ENCODE measurements at places on chromosomes 3 and 15. TPM values are rescaled to one million over a fixed set of nuclear protein-coding genes. Genes with fewer than 3 reads are reported as not detected.

DNA sequence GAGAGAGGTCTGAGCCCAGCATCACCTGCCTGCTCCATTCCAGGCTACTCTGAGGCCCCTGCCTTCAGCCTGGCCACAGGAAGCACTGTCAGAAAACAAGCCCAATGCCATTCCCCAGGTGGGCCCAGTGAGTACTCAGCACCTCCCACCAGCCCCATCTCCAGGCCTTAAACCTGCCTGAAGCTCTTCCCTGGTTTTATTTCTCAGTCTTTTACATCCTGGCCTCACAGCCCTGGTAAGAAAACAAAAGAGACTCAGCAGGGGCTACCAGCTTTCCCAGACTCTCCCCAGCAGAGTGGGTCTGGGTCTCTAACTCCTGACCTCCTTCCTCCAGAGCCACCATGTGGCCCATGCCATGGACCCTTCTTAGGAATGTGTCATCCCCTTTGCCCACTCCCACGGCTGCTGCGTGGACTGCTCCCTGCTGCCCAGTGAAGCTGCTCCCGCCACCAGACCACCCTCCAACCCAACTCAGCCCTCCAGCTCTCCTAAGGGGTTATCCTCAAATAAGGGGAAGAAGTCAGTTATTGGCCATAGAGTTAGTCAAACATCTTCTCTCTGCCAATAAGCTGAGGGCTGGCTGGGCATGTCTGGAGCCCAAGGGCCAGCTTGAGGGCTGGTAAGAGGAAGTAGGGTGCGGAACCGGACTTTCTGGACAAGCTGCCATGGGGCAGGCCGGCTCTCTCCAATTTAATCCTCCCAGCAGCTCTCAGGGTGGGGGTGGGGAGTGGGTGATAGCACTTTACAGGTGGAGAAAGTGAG lies 116.7 kb upstream of the LINGO1 start:
- DNase-seq: no peak

Gene PRR20G
- total RNA-seq: not detected

DNA sequence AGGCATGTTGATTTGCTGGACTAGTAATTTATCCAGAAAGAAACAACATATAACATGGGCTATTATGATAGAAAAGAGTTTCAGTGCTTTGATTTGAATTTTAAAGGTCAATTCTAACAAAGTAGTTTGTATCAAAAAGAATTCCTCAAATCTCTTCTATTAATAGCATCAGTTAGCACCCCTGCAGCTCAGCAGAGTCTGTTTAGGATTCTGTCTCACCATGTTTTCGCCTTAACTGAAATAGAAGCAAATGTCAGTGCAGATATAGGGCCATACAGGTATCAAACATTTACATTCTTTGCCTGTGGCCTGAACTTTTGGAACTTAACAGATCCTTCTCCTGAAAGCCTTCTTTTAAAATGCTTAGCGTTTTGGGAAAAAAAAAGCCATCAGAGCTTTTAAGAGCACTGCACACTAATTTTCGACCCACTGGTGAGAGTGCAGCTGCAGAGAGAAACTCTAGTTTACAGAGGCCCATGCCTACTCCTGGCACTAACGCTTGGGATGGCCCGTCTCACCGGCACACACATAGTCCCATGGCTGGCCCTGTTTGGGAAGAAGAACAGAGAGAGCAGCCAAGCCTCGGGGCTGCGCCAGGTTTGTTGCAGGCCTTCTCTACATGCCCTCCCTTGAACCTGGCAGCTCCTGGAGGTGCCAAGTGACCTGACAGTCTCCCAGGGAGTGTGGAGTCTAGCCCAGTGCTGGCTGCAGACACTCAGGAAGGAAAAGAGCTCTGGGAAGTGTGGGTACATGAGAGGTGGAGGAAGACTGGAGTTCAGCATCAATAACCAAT lies 9.9 kb upstream of the PAQR9 start:
- peak; percentile 55 for DNase-seq

DNA sequence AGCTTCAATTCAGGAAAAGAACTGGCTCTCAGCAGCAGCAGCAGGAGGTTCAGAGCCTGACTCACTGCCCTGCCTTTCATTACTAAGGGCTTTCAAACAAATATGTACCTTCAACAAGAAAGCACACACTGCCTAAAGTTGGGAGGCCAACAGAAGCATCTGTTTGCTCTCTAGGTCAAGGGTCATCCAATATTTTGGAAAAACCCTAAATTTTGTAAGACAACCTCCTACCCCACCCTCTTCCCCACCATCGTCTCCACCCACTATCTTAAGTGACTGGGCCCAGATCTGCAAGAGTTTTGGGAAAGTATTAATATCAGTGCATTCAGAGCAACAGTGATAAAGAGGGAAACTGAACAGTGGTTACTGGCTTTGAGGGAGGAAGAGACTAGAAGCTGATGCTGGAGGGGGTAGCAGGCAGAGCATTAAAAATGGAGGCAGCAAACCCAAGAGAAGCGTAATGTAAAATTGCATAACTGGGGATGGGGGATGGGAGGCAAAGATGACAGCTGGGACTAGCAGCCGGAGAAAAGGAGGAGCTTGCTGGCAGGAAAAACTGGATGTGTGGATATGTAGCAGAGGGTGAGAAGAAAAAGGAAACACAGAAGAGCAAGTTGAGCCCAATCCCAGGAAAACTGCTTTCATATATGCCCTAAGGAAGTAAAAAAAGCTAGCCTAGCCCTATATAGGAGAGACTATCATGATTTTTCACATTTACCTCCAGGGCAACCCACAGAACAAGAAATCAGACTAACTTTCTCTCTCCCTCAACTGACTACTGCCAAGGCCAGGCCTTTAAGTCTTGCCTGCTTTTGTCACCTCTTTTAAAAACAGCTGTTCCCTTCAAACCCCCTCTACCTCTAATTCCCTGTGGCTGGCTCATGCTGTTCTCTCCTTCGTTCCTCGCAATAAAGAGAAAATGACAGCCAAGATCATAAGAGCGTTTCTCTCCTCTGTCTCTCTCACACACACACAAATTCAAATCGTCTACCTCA lies 31.4 kb downstream of the NPTN start:
- peak; percentile 33 for DNase-seq

GRCh38 chr3:76958274-76958673 lies 81.6 kb upstream of the ROBO2 start:
- no peak for DNase-seq

Gene BLM
- 14.9 TPM for total RNA-seq

- DNase-seq: no peak
Measured at GRCh38 chr3:68436619-68437401, 495.5 kb downstream of the TAFA4 start.

Gene HTR3E
- total RNA-seq: not detected

- no peak for DNase-seq
Measured at GRCh38 chr15:85993116-85993515, 86.6 kb upstream of the AGBL1 start.

- no peak for DNase-seq
Measured at GRCh38 chr3:33942483-33943150, 144.2 kb downstream of the PDCD6IP start.

- DNase-seq: peak; percentile 95
Measured at GRCh38 chr3:184017672-184018423, at the start of gene ABCC5. TSS of gene ABCC5 (minus strand) at chr3:184017884. CDS start at chr3:184014392, 3,492 bp downstream.

GRCh38 chr15:92051716-92052115 lies 198.2 kb downstream of the SLCO3A1 start:
- DNase-seq: no peak

GRCh38 chr15:70292076-70292760 lies 194.5 kb upstream of the TLE3 start:
- DNase-seq: no peak

GRCh38 chr15:90820481-90820880 lies 47.9 kb upstream of the FURIN start:
- no peak for DNase-seq

Gene DZIP3
- 15.0 TPM for total RNA-seq

DNA sequence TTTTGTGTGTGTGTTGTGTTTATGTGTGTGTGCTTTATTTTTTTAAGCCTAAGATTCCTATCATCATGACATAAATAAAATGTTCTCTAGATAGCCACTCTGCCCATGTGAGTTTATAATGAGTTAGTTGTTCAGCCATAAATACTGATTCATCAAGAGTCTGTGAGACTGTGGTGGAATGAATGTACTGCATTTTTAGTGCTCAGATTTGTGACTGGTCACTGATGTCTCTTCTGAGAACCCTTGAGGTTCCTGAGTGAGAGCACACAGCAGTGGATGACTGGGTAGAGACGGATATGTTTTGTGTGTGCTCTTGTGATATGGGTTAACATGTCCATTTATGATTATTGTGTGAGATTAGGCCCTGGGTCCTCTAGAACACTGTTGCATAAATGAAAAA lies 51.2 kb downstream of the SETD5 start:
- DNase-seq: no peak

Gene LDHAL6B
- total RNA-seq: not detected

Gene C3orf18
- 32.3 TPM for total RNA-seq

Gene CNTN3
- total RNA-seq: 4.3 TPM

DNA sequence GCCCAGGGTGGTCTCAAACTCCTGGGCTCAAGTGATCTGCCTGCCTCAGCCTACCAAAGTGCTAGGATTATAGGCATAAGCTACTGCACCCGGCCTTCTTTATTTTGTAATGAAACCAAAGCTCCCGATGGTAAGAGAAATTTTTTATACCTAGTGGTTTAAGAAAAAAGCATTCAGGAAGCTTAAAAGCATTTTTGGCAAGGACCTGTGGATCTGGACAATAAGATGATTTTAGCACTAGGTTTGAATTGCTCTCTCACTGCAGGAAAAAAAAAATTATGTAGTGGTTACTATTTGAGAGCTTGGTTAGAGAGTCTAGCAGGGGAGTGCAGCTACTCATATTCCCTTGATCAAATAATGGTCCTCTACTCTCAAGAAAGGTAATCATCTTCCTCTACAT lies 64.9 kb upstream of the PIK3R4 start:
- DNase-seq: no peak

Gene MOBP
- total RNA-seq: not detected

- no peak for DNase-seq
Measured at GRCh38 chr3:114884213-114884923, 262.7 kb downstream of the ZBTB20 start.

GRCh38 chr15:71451130-71451529 lies 335.9 kb downstream of the THSD4 start:
- DNase-seq: no peak

DNA sequence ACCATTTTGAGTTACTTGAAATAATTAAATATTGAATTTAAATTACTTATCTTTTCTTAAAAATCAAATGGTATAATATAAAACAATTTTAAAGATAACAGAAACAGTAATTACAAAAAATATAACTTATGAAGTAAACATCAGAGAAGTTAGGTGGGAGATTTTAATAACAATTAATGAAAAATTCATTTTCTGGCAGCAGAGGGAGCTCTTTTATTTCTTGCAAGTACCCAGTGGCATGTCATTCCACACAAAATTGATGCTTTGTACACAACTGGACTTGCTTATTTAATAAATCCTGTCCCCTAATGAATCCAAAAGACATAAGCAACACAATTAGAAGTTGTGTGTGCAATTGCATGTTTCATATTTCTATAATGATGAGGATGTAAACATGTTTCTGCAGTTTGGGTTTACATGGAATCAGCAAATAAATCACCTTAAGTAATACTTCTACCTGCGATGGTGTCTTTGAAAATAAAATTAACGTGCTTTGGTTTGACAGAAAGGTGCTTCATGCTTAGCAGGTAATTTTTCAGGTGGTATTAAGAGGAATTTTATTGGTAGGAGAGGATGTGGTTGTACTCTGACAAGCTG lies 861.3 kb downstream of the ZPLD1 start:
- DNase-seq: no peak

DNA sequence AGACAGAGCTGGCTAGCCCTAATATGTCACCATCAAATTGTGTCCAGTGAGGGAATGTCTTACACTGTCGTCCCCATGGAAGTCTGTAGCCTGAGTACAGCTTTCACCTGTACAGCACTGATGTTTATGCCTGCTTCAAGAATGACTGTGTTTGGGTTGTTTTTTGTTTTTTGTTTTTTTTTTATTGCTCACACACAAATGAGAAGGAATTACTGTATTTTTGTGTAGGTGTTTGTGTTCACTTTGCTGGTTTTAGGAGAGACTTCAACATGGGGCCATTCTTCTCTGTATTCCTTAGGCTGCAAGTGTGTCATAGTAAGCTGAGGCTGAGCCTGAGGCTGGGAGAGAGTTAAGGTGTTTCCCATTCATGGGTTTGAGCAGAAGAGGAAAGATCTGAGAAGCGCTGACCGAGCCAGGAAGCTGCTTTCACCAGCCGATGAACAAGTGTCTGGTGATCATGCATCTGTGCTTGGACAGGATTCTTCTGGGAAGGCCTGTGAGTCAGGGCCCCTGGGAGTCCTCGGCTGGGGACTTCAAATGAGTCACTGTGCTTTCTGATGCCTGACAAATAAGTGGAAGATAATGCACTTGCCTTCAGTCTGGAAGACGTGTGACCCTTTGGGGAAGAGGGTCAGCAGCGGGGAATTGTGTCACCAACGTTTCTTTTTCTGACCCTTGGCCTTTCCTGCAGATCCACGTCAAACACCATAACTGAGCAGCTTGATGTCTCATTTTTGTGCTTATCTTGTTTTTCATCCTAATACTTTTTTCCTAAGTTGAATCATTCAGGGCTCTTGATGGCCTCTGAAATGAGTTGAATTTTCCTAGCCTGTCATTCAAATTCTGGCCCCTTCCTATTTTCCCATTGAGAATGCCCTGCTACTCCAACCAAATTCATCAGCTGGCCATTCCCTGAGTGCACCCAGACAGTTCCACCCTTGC lies 36.7 kb upstream of the ZBTB38 start:
- peak; percentile 85 for DNase-seq

Gene SPINT1
- total RNA-seq: 1.4 TPM

GRCh38 chr15:80584561-80584964 lies 110.5 kb upstream of the ABHD17C start:
- no peak for DNase-seq

GRCh38 chr15:68730471-68730919 lies 90.2 kb downstream of the ANP32A start:
- DNase-seq: peak; percentile 51

GRCh38 chr3:82568776-82569338 lies 807.4 kb upstream of the GBE1 start:
- DNase-seq: no peak

Gene IGF1R
- total RNA-seq: 56.2 TPM

DNA sequence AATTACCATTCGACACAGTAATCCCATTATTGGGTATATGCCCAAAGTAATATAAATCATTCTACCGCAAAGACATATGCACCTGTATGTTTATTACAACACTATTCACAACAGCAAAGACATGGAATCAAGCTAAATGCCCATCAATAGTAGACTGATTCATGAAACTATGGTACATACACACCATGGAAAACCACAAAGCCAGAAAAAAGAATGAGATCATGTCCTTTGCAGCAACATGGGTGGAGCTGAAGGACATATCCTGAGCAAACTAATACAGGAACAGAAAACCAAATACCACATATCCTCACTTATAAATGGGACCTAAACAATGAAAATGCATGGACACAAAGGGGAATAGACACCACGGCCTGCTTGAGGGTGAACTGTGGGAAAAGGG lies 11.1 kb upstream of the MCF2L2 start:
- DNase-seq: no peak

Gene MAP6D1
- total RNA-seq: 2.0 TPM
